Stimulated activated CD8-positive, alpha-beta memory T cell treated with anti-CD3 and anti-CD28 coated beads, Interleukin-15, amount 100 ng/mL, for 48 hours (primary cell): ENCODE measurements at places on chromosomes 12 and 14.

GRCh38 chr12:102562836-102563425 lies 82.6 kb upstream of the IGF1 start:
- DNase-seq = no peak

GRCh38 chr14:60495946-60496345 lies 10.1 kb upstream of the C14orf39 start:
- no peak for DNase-seq

DNA sequence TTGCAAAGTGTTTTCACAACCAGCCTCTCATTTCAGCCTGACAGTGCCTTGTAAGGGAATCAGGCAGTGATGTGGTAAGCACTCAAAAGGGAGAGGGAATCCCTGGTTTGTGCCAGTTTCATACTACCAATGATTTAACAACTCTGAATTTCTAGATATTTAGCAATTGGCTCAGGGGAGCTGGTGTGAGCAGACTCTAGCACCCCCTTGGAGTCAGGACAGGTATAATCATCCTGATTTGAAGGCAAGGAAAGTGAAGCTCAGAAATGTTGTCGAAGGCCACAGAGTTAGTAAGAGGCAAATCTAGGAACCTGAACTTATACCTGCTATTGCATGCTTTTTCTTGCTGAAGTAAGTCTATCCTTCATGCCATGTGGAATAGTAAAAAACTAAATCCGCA lies 63.1 kb upstream of the DACT1 start:
- no peak for DNase-seq

GRCh38 chr12:65965358-65965757 lies 141.1 kb downstream of the HMGA2 start:
- DNase-seq = no peak

- DNase-seq = no peak
Measured at GRCh38 chr12:83153177-83153576, 466.5 kb downstream of the TMTC2 start.

DNA sequence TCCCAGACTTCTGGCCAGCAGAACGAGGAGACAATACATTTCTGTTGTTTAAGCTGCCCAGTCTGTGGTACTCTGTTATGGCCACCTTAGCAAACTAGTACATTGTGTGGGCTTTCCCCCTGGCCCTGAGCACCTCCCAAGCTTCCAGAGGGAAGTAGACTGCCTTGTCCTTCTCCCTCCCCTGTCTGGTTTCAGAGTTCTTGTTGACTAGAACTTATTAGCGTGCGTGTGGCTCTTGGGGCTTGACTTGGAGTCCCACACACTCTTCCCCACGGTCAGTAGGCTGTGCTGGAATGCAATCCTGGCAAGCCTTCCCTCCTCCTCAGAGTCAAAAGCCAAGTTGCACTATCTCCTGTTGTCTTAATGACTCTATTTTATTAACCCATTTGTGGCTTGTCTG lies 27.7 kb downstream of the FBLN5 start:
- DNase-seq = no peak

- no peak for DNase-seq
Measured at GRCh38 chr14:21103411-21103709, 2.5 kb downstream of the TMEM253 start.

DNA sequence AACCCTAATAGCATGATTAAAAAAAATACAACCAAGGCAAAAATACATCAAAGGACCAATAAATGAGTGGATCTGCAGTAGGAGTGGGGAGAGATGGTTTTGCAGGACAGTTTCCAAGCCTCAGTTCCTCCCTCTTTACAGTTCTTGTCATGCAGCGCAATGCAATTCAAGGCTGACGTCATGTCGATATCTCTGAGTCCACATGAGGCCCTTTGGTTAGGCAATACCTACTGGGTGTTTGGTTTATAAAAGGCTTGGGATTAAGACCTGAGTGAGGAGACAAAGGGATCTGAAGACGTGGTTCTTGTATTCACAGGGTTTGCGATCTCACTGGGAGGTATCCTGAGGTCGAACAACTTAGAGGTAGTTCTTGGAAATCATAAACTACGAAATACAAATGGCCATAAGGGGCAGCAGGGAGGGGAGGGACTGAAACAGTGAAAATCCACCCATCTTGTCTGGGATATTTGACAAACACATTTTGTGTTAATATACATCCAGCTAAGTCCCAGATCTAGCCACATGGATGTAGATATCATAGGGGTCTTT lies 441.0 kb downstream of the FUT8 start:
- DNase-seq = no peak

DNA sequence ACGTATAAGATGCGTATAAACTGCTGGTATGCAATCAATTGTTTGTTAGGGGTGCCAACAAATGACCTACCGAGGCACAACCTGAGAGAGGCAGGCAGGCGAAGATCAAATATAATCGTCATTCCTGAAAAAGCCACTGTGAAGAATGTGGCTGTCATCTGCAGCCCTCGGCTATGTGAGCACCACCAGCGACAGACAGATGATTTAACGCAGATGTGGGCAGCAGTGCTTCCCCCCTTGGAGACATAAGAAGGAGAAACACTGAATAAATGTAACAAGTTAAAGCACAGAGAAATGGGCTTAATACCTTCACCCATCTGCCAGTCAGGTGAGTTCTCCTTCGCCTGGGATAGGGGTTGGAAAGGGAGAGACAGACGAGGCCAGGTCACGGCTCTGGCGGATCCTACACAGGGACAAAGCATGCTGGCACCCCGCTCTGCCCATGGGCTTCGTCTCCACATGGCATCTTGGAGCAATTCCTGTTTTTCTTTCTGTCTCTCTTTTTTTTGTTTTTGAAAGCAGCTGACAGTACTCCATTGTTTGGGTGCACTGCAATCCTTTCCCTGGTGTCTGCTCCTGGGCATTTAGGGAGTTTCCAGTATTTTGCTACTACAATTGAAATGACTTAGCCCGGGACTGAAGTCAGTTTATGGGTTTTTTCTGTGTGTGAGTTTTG lies 28.1 kb downstream of the TNFAIP2 start:
- DNase-seq = no peak

GRCh38 chr12:131941987-131942341 lies 7.8 kb upstream of the EP400 start:
- DNase-seq = no peak

- no peak for DNase-seq
Measured at GRCh38 chr12:93537769-93538168, 34.7 kb upstream of the SOCS2 start.

DNA sequence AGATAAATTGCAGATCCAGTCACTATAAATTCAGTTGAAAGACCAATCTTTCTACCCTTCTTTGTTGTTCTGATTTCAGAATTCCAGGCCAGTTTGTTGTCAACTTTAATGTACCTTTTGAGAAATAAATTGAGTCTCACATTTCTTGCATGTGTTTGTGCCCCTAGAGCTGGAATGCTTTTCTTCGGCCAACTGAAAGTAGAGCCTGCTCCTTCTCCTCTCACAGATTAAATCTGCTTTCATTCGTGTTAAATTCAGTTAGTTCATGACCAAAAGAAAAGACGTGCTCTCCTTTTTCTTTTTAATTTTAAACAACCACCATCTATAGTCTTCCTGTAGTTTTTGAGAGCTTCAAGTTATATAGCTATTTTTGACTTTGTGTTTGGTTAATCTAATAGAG lies 22.9 kb downstream of the SOCS2 start:
- no peak for DNase-seq

- DNase-seq = no peak
Measured at GRCh38 chr12:101305226-101305779, 25.4 kb downstream of the UTP20 start.

GRCh38 chr12:122203301-122204166 lies at the start of gene B3GNT4:
Gene B3GNT4, plus strand, starts transcription at chr12:122203709. Its CDS starts 910 bp downstream, at chr12:122204619.
- DNase-seq = no peak
